ENCODE measurements at places on chromosomes 7 and 10.

DNA sequence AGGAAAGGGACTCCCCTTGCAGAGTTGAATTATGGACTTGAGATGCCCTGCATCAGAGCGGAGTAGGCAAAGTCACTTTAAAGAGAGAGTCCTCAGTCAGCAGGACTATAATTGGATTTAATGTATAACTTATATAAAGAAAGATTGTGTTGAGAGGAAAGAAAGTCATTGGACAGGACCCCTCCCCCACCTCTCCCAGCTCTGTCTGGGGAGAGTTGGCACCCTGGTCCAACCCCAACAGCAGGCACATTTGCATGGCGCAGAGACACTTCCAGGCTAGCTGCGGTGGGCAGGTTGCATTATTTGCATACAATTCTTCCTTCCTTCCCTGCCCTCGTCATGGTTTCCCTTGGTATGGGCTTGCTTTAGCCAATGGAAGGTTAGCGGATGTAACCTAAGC lies 46.1 kb upstream of the NPTX2 start:
- DNase-seq = no peak

DNA sequence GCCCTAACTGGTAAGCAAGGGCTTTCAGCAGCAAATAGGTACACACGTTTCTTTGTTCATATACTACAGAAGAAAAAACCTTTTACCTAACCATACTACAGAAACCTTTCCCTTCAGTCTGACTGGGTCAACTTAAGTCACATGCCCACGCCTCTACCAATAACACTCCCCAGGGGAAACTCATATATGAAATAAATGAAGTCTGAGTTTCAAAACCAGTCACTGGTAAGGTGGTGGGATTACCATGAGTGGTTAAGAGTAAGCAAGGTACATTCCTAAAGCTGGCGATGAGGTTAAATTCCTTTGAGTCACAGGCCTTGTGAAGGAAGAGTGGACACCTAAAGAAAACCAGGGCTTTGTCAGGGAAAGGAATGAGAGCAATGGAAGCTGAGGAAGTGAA lies 21.4 kb upstream of the KIF20B start:
- no peak for DNase-seq

GRCh38 chr10:15369256-15370211 lies 1.6 kb downstream of the FAM171A1 start:
- peak; percentile 43 for DNase-seq

DNA sequence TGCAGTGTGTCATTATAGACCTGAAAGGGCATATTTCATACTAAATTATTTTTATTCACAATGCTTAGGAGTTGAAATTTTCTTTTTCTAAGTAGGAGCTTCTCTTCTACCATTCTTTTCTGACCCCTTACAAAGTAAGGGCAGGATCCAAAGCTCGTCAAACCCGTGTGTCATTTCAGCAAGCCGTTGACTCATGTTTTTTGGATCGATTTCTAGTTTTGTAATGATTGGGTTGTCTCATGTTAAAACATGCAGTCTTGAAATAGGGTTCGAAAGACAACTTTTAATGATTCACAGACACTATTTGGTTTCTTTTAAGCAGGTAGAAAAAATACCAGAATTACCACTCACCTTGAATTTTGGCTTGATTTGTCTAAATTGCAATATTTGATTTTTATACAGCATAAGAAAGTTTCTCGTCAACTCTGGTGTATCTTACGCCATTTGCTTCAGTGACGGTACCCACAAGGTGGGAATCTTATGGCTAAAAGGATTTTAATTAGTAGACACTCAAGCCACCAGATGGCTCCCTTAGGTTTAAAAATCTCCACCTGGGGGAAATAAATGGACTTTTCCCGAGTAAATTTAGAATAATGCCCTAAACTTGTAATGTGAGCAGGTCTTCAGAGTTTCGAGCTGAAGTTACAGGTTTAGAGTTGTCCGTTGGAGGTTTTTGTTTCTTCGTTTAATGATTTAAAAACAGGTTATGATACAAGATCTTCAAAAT lies 283.4 kb downstream of the CCDC3 start:
- DNase-seq = no peak

All from colonic mucosa (tissue), 4 donors.